ENCODE measurements at places on chromosomes 3 and 15.

DNA sequence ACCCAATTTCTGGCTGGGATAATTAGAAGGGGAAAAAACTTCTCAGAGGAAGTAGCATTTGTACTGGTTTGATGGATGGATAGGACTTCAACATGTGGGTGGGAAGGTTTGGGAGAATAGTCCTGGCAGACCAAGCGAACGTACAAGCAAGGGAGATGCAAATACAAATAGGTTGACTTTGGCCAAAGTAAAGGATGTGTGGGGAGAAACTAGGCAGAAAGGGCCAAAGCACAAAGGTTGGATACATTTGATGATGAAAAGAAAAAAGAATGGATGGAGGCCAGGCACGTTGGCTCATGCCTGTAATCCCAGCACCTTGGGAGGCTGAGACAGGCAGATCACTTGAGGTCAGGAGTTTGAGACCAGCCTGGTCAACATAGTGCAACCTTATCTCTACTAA, 63.4 kb downstream of the ERC2 start:
- no peak for DNase-seq

DNA sequence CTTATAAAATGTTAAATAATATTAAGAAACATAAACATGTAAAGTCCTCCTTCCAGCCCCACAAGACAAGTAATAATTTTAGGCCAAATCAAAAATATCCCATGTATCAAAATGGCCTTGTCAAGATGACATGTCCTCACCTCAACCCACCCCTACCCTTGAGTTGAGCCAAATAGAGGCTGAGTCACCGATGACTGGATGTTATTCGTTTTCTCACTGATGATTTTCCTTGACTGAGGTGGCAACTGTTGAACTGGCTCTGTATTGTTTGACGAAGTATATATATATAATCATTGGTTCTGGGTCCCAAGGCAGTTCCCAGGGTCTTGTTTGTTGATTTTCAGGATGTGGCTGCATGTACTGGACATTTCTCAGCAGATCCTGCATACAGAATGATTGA, 75.3 kb downstream of the TMEM108 start:
- no peak for DNase-seq

DNA sequence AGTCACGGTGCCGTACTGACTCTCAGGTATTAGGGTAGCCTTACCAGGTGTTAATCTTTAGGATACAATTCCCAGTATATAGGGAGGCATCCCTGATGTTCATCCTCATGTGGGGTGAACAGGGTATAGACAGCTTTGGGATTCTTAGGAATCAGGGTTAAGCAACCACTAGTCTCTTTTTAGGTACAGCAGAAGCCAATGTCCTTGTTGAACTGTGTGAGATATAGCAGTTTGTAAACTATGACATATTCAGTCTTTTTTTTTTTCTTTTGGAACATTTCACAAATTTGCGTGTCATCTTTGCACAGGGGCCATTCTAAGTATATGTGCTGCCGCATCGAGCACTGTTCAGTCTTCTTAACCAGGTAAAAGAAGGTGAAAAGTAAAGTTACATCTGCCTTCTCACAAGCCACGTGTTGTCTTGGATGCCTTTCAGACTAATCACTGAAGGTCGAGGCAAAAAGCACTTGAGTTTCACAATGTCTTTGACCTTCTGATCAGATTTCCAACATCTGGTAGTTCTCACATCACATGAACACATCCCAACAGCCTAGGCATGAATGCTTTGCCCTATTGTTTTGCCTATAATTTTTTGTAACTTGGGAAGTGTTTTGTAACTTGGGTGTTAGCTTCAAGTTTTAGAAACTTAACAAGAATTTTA, 17.2 kb downstream of the TSEN2 start:
- no peak for DNase-seq

- DNase-seq = no peak
Measured at GRCh38 chr3:130779031-130779430, 32.4 kb upstream of the PIK3R4 start.

GRCh38 chr3:4894891-4895530, 84.2 kb upstream of the BHLHE40 start:
- no peak for DNase-seq

DNA sequence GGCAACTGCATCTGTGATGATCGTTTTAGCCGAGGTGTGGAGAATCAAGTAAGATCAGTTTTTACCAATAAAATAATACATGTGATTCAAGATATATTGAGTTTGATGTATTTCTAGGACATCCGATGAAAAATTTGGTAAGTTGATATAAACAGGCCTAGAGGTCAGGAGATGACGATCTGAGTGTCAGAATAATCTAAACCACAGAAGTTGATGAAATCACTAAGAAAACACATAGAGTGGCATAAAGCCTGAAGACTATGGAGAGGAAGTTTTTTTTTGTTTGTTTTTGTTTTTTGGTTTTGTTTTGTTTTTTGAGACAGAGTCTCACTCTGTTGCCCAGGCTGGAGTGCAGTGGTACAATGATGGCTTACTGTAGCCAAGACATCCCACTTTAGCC, 235.3 kb downstream of the RBMS3 start:
- DNase-seq = no peak

- DNase-seq = no peak
Measured at GRCh38 chr15:96403932-96404331, 73.4 kb downstream of the NR2F2 start.

DNA sequence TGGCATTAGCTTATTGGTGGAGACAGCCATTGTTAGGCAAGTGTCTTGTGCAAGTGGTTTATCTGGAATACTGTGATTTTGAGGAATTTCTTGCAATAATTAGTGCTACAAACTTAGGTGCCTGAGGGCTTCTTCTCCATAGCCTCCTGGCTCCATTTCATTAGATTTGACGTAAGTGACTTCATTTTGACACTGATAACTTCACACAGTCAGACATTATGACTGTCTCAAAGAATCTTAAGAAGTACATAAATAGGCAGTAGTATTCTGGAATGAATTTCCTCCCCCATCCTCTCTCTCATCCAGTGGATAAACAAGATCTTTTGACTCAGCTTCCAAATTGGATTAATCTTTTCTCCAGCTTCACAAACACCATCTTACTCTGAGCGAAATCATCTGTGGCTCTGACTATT, 19.0 kb downstream of the ARL14 start:
- DNase-seq = no peak

DNA sequence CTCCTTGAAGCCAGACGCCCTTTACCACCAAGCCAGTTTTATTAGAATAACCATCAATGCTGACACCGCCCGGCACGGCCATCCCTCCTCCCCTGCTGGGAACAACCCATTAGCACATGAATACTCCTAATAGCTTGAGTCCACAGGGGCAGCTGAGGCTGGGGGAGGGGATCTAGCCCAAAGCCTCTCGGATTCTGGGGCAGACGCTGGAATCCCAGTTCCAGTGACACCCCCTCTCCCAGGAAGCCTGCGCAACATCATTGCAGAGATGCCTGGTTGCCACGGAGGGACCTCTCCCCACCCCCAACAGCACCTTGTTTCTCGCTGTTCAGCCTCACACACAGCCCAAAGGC, 1.2 kb upstream of the LINGO1 start:
- DNase-seq = no peak

DNA sequence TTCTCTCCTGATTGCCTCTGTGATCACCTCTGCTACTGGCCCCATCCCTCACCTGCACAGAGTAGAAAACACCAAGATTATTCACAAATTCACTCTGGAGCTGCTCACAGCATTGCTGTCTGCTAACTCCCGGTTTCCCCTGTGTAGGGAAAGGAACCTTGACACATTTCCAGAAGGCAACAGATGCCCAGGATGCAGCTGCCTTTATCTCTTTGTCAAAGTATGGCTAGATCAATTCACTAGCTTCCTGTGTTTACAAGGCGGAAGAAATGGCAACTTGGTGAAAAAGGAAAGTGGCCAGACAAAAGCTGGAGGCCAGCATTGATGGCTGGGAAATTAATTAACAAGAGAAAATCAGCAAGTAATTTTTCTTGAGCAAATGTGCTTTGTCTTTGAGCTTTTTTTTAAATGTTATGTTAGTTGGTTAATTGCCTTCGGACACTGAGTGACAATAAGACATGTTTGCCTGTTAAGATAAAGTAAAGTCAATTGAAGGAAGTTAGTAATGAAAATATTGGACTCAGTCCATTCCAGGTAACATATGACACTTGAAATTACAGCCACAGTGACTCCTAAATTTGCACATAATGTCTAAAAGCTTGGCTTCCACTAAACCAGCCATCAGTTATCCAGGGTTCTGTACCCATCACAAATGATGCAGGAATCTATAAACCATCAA, 394.6 kb upstream of the IL12A start:
- DNase-seq = no peak

GRCh38 chr15:31175484-31175883, 74.0 kb upstream of the TRPM1 start:
- no peak for DNase-seq

- DNase-seq = peak; percentile 12
Measured at GRCh38 chr3:71652781-71653413, 69.4 kb upstream of the FOXP1 start.

DNA sequence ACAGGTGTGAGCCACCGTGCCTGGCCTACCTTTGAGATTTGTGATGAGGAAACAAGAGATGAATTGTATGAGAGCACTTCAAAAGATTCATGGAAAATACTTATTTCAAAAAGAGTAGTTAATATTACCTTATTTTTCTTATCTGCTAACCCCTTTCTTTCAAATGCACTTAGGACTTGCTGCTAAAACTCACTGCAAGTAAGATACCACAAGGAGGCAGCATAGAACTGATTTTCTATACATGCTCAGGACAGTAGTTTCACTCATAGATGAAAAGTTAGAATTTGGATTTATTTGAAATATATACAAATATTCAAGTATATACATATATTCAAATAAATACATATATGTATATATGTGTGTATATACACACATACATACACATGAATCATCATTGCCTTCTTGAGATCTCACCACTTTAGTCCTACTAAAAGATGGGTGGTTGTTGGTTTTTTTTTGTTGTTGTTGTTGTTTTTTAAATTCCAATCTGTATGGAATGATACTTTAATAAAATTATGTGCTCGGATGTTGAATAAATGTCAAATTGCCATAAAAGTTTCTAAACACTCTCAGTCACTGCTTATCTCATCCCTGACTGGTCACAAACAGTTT, 2.4 kb downstream of the CCNDBP1 start:
- no peak for DNase-seq

DNA sequence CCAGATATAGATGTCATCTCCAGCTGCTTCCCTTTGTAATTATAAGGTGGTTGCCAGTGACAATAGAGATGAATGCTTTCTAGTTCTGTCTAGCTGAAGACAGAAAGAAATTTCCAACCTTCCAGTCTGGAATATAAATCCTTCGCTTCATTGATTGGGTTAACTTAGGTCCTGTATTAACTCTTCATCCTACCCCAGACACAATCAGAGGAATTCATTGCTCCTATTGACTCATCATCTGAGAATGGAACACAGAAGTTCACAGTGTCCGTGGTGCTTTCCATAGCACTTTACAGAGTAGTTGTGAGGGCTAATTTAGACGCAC, 241.4 kb downstream of the NFKBIZ start:
- no peak for DNase-seq

GRCh38 chr3:58355179-58355578, 22.5 kb downstream of the PXK start:
- DNase-seq = no peak

DNA sequence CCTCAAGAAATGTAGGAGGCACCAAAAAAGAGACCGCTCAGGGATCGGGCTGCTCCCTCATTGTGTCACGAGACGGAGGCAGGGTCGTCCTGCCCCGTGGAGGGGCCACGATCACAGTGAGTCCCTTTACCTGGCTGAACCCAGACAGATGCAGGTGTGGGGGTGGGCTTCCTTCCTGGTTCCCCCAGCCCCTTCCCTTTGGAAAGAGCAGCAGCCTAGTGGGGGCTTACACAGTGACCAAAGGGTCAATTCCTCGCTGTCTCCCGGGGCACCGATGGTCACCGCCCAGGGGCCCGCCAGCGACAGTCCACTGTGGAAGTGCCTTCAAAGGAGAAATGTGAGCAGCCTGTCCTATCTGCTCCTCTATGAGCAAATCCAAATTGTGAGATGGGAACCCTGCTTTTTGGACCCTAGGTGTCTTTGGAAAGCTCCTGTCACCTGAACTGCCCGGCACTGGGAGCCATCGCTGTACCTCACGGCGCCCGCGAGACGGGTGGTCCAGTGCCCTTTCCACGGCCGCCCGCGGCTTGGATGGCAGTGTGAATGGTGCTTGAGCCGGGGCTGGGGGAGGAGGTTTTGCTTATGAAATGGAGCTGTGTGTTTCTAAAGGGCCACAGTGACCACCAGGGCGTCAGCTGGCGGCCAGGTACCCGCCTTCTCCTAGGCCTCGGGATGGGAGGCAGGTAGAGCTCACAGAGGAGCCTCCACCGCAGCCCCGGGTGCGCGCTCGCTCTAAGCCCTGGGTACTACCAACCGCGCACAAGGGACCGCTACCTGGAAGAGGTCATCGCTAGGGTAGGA, 155.7 kb downstream of the KLF13 start:
- no peak for DNase-seq

GRCh38 chr15:63996794-63997357, 49.4 kb downstream of the DAPK2 start:
- DNase-seq = no peak

- DNase-seq = no peak
Measured at GRCh38 chr3:36730966-36731365, 33.4 kb downstream of the DCLK3 start.

DNA sequence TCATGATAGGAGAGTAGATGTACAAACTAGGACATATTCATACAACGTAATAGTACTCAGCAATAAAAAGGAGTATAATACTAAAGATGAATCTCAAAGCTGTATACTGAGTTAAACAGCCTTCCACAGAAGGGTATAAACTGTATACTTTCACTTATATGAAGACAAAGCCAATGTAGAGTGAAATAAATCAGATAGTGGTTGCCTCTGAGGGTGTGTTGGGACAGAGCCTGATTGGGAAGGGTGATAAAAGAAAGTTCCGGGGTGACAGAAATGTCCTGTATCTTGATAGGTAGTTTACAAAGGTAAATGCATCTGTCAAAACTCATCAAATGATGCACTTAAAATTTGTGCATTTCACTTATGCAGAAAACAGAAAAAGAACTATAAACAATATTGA, 122.5 kb downstream of the ADAM10 start:
- no peak for DNase-seq

GRCh38 chr3:182605882-182606611, 187.3 kb upstream of the ATP11B start:
- no peak for DNase-seq

GRCh38 chr3:171038342-171038741, 11.8 kb upstream of the SLC2A2 start:
- no peak for DNase-seq

- peak; percentile 14 for DNase-seq
Measured at GRCh38 chr3:42556089-42556632, 25.6 kb downstream of the SEC22C start.

DNA sequence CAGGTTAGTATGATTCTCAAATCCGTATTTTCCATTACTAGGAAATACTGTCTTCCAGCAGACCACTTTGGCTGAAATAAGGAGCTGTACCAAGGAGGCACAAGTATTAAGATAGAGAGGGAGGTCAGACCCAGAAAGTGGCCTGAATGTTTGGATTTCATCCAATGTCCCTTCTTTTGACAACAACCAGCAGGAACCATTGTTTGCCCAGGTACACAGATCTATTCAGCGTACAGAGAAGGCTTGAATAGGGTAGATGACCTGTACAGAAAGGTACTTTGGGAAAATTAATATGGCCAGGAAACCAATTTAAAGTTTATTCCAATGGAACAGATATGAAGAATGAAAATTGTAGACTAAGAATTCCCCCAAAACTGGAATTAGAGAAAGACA, 12.6 kb downstream of the MTHFS start:
- DNase-seq = no peak

GRCh38 chr15:77430213-77430612, 9.5 kb downstream of the HMG20A start:
- DNase-seq = no peak
